ENCODE measurements at places on chromosomes 1 and 21.

GRCh38 chr21:36203603-36203889 lies 46.9 kb downstream of the DOP1B start:
- DNase-seq = no peak

DNA sequence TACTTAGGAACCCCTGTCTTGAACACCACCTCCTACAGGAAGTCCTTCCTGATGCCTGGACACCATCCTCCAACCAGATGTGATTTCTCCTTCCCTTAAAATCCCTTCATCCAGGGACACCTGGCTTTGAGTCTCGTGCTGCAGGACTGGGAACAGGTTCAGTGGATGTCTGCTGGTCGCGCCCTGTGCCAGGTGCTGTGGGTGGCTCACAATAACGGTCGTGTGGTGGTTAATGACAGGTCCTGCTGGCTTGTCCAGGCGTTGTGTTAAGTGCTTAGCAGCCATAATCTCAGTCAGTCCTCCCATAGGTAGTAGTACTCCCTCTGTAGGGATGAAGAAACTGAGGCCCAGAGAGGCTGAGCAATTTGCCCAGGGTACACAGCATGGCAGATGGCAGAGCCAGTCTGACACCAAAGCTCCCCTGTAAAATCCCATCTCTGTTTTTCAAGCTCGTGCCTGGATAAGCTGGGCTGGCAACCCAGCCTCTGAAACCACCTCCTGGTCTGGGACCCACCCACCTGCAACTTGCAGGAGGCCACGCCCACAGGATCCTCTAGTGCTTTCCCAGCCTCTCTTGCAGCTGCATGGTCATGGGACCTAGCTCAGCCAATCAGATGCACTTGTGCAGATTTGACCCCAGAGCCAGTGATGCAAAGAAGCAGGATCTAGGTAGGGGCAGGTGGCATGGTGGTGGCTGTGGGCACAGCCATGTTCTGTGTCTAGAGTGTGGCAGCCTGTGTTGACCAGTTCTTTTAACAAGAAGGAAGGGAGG lies 106.0 kb upstream of the IFFO2 start:
- DNase-seq = no peak

GRCh38 chr1:198423673-198424072 lies 116.8 kb downstream of the ATP6V1G3 start:
- no peak for DNase-seq

DNA sequence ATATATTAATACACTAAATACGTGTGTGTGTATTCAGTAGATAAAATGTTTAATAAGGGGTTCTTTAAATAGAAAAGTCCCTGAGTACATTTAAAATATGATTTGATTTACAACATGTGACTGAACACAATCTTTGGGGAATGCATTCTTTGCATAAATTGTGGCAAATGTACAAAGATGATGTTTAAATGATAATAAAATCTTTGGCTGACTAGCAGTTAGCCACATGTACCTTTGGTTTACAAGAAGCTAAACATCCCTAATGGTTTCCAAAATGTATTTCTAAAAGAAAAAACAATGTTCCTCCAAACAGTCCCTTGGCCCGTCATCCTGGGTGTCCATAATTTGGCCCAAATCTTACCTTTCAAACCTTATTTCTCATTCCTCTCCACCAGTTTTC lies 106.4 kb upstream of the MARK1 start:
- DNase-seq = peak; percentile 12

GRCh38 chr1:206081856-206082255 lies 28.9 kb downstream of the RHEX start:
- no peak for DNase-seq

DNA sequence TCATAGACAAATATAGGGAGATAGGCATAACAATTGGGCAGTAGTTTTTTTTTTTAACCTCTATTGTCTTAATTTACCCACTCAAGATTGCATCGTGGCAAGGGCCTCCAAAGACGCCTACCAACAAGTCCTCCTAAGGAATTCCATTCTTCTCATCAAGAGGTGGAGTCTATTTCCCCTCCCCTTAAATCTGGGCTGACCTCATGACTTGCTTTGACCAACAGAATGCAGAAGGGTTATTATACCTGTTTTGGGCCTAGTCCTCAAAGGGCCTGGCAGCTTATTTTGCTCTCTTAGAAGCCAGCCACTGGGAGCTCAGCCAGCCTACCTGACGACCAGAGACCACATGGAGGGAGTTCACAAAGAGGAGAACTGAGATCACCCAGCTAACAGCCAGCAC lies 92.3 kb downstream of the COQ8A start:
- peak; percentile 1 for DNase-seq

All from hindlimb muscle (tissue), 1 donor.